Muscle of leg (tissue), 16 donors: ENCODE measurements at places on chromosomes 12 and 14. TPM values are rescaled to one million over a fixed set of nuclear protein-coding genes. Genes with fewer than 3 reads are reported as not detected.

DNA sequence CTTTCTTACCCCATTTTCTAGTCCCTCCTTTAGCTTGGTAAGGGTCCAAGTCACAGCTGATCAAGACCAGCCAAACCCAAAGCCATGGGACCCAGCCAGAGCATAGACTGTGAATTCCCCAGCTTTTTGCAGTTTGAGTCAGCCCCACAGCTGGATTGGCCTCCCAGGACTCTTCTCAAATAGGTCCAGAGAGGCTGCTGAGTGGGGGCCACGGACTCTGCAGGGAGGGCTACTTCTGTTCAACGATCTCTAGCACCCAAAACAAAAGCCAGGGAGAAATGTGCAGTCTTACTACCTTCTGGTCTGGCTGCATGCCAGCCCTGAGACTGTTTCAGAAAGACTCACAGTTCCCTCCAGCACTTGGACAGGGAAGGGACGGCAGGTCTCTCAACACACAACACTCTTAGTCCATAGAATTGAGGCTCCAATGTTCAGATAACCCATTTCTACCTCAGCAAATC lies 1.6 kb downstream of the VDR start:
- peak; percentile 49 for DNase-seq

The EPYC gene
- polyA plus RNA-seq = not detected

DNA sequence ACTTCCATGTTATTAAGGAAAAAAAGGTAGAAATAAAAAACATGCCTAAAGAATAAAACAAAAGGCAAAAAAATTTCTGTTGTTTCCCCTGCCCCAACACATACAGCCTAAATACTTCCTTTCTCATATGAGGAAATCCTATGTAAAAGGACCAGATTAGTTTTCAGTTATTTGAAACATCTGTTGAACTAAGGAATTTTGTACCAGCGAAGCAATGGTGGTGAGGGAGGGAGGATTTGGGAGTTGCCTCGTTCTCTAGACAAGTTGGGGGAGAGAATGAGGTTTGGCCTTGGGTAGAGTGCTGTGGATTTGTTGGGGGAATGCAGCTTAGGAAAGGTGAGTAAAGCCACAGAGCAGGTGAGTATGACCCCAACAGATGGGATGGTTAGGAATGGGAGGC lies 141.5 kb upstream of the RFLNA start:
- no peak for DNase-seq

DNA sequence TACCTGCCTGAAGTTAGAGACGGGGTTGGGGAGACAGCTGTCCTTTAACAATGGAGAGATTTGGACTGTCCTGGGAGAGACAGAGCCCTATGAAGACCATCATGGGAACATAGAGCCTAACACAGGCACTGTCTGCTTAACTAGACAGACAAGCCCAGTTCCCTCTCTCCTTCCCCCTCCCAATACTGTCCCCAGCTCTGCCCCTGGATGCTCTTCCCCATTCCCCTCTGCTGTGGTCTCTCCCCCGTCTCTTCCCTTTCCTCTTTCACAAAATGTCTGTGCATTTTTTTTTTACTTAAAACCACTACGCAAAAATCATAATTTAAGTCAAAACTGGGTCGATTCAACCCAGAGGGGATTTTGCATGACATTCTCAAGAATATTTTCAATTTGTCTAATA lies 232.9 kb downstream of the CHST11 start:
- no peak for DNase-seq

DNA sequence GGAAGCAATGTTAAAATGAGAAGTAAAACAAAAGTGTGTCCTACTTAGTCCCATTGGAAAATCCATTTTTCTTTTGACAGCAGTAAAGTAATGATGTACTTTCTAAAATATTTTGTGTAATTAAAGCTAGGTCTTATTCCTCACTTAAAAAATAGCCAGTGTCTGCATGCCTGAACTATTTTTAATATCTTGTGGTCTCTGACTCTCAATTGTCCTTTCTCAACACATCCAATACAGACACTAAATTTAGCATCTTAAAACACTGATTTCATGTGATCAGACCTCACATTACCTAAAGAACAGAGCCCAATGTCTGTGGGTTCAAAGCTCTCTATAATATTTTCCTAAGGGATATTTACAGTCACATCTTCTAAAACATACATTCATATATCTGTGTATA lies 108.0 kb downstream of the DERA start:
- DNase-seq = no peak

The FAM222A gene
- 5.0 TPM for polyA plus RNA-seq

DNA sequence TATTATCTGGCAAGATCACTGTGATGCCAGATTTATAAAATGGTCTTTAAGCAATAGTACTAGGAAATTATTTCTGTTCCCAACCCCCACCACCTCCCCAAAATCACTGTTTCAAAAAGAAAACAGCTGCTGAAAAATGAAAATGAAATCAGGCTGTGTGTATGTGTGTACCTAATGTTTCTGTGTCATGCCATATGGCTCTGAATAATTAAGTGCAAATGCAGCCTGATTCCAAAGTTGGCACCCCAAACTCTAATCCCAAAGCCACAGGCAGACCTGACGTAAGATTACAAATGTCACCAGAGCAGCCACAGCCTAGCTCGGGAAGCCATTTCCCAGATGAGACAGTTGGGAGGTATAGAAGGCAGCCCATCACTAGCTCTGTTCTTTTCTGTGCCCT lies 175.5 kb downstream of the MED13L start:
- DNase-seq = peak; percentile 22

DNA sequence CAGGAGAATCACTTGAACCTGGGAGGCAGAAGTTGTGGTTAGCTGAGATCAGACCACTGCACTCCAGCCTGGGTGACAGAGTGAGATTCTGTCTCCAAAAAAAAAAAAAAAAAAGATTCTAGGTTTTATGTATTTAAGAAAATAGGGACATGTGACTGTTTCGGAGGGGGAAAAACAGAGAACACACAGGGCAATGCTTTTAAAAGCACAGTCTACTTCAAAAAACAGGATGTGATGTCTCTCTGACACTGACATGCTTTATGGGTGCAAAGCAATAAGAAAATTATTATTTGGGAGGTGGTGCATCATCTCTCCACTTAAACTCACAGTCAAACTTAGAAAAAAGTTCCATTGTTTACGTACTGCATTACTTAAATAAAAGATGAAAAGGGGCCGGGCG lies 28.7 kb downstream of the CLIP1 start:
- no peak for DNase-seq

The RDH12 gene
- 0.30 TPM for polyA plus RNA-seq

GRCh38 chr12:72839696-72840095 lies 567.5 kb downstream of the TRHDE start:
- DNase-seq = no peak

GRCh38 chr12:68001486-68002466 lies 12.5 kb downstream of the IFNG-AS1 start:
- DNase-seq = no peak

GRCh38 chr12:53060721-53061276 lies 10.9 kb downstream of the TNS2 start:
- peak; percentile 39 for DNase-seq

DNA sequence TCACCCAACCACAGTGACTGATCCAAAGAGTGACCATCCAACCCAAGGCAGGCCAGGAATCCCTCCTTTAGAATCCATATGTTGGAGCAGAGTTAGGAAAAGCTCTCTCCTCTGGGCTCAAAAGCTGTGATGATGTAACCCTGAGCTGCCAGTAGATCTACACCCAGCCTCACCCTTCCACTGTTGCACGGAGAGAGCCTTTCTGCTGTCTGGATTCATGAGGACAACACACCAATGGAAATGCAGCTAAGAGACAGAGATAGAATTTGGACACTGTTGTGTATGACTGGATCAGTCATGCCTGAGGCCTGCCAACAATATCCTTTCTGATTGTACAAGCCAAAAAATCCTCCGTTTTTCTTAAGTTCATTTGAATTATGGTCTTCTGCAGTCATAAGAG lies 4.4 kb upstream of the OR6J1 start:
- DNase-seq = no peak

GRCh38 chr14:74147571-74147970 lies 62.8 kb downstream of the LIN52 start:
- no peak for DNase-seq

DNA sequence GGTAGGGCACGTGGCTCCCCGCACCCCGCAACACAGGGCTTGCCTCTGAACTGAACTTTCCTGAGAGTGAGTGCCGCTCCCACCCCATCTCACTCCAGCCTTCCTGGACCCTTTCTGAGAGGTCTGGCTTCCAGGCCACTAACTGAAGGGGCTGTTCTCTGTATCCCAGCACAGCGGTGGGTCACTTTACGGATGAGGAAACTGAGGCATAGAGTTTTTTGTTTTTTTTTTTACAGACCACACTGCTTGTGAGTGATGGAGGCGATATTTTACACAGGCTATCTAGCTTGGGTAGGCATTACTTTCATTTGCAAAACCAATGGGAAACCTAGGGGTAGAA lies 1.2 kb upstream of the TGFB3 start:
- no peak for DNase-seq

- DNase-seq = no peak
These were observed 57.4 kb upstream of the LRFN5 start for GRCh38 chr14:41549282-41549681.

DNA sequence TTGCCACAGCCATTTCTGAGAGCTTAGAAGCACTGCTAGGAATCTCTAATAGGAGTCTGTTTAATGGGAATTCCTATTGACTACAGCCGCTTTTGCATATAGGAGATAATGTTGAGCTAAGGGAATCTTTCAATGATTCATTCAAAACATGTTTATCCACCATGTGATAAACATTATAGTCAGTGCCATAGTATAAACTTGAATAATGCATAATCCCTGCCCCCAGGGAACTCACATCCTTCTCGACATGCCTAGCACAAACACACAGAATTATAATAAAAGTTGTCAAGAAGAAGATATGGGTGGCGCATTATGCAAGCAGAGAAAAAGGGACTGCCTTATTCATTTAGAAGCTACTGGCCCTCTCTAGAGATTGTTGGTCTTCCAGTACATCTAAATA lies 248.0 kb downstream of the DAD1 start:
- DNase-seq = peak; percentile 33

DNA sequence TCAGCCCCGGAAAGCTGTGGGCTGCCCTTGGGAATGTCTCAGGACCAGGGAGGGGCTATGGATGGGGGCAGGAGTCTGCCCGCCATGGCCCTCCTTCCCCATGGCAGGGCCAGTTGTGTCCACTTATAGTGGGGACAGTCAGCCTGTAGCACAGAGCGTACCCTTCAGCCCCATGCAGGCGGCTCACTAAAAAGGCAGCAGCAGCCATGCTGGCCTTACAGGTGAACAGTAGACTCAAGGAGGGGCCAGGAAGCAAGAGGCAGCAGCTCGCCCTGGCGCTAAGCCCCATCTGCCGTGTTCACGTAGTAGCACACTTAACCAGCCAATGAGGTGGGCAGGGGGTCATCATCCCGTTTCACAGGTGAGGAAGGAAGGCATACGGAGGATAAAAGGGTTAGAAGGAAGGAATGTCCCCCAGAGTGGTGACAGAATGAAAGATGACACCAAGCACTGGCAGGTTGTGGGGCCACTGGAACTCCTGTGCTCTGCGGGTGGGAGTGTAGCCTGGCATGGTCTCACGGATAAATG lies 52.7 kb downstream of the FAM222A start:
- DNase-seq = no peak

The LRP1 gene
- 161 TPM for polyA plus RNA-seq

The ADIPOR2 gene
- polyA plus RNA-seq = 26.7 TPM

GRCh38 chr12:46522071-46522470 lies 149.5 kb upstream of the SLC38A2 start:
- peak; percentile 49 for DNase-seq

DNA sequence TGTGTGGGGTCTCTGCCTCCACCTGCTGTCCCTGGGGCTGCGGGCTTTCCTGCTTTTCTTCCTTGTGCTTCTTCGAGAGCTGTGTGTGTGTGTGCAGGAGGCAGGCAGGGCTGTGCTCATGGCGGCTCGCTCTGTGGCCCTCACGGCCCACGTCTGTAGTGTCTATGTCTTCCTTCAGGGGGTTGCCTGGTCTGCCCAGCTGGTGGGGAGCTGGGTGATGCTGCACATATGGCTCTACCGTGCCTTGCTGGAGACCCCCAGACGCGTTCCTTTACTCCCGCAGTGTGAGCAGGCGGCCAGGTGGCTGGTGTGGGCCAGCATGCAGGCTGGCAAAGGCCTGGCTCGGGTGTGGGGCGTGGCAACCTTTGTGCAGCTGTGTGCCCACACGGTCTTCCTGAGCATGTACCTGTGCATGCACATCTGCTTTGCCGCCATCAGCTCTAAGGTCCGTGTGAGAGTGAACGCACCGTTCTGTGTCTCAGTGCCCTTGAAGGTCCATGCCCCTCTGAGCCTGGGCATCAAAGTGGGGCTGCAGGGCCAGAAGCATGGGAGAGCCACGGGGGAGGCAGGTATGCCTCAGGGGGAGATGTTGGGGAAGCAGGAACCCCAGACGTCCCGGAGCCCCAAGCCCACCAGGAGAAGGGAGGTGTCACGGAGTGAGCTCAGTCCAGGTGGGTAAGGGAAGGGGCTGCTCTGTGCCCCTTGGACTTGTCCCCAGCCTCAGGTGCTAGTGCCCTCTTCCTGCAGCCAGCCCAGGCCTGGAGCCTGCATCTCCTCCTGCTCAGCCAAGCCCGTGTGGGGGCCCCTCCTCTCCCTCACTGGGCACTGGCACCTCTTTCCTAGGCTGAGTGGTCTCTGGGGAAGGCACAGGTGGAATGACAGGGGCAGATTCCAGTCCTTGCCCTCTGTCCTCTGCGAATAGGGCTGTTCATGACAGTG lies 26.4 kb downstream of the CLSTN3 start:
- DNase-seq = no peak

The HOXC5 gene
- 0.90 TPM for polyA plus RNA-seq

The DHRS1 gene
- 21.7 TPM for polyA plus RNA-seq
